CD4-positive, alpha-beta T cell treated with Interleukin-17A for 4 hours (primary cell): ENCODE measurements at places on chromosomes 6 and 20.

GRCh38 chr6:23036406-23036983, 467.1 kb downstream of the HDGFL1 start:
- DNase-seq, result no peak

DNA sequence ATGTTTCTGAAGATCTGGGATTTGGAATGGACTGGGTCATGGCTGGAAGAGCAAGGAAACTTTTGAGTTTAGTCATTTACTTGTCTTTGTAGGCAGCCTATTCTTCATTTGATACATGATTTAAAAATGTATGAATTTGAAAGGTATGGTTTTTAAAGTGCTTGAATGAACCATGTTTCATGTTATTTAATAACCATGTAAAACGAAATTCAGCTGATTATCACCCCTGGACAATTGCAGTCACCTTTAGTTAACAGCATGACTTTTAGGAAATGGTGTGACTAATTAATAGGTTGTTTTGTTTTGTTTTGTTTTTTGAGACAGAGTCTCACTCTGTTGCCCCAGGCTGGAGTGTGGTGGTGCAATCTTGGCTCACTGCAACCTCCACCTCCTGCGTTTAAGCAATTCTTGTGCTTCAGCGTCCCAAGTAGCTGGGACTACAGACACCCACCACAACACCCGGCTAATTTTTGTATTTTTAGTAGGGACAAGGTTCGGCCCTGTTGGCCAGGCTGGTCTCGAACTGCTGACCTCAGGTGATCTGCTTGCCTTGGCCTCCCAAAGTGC, 2.1 kb downstream of the STX11 start:
- no peak for DNase-seq

DNA sequence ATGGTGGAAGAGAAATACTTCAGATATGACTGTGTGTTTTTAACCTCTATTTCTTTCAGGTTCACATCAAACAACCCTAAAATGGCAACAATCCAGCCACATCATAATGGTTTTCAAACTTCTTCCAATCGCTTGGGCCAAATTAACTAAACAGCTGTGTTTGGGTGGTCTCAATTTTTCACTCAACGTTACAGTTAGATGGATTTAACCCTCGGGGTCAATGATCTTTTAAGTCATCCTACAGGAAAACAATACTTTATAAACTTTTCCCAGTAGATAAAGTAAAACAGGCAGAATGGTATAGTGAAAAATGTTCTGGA, 60.4 kb downstream of the EPB41L2 start:
- DNase-seq, result no peak

GRCh38 chr20:46176739-46177378, 58.7 kb downstream of the CD40 start:
- no peak for DNase-seq

DNA sequence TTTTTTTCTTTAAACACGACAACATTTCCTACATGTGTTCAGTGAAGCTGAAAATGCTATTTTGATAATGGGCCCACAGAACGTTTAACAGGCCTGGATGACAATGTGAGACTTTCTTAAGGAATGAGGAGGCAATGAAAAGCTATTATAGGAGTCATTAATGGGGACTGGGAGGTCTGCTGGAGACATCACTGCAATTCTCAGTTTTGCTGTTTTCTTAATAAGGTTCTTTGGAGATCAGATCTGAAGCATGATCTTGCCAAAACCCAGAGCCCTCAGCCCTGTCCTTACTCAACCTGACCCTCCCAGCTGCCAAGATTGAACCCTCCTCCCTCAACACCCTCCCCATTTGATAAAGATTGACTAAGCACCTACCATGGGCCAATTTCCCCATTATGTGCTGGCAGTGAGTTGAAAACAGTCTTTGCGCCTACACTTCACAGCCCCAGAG, 353.1 kb downstream of the MAFB start:
- no peak for DNase-seq

GRCh38 chr6:158417760-158418098, 105.5 kb downstream of the TULP4 start:
- no peak for DNase-seq

GRCh38 chr6:169320013-169320412, 66.4 kb upstream of the THBS2 start:
- no peak for DNase-seq

- no peak for DNase-seq
These were observed 4.5 kb upstream of the GPSM3 start for GRCh38 chr6:32196682-32197616.

GRCh38 chr6:10417681-10418104, 2.8 kb upstream of the TFAP2A start:
- DNase-seq, result no peak

GRCh38 chr6:83518816-83519480, 6.6 kb downstream of the PRSS35 start:
- DNase-seq, result no peak

- DNase-seq, result no peak
These were observed 168.1 kb upstream of the THBS2 start for GRCh38 chr6:169421586-169422264.

DNA sequence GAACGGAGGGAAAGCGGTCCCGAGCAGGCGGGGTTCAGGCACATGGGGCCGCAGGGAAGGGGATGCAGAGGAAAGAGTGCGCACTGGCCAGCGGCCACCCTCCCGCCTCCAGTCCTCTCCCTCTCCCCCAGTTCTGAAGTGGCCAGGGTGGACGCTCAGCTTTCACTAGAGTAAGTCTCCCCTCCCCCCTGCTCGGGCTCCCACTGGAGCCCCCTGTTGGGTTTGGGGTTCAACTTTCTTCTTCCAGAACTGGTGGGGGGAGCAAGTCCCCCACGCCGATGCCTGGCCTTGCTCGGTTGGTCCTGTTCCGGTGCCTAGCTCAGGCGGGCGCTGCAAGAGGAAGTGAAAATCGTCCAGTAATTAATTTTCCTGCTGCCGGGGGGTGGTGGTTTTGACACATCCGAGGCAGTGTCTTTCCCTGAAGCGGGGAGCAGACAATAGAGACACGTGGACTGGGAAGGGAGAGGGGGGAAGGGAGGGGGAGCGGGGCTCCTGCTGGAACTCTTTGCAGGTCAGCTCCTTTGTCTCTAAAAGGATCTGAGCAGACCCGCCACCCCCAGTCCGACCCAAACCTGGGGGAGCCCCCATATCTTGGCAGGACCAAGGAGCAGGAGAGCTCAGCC, 824 bp upstream of the SCRT2 start:
- DNase-seq, result no peak

GRCh38 chr20:47126709-47127108, 229.8 kb downstream of the ZMYND8 start:
- DNase-seq, result no peak

DNA sequence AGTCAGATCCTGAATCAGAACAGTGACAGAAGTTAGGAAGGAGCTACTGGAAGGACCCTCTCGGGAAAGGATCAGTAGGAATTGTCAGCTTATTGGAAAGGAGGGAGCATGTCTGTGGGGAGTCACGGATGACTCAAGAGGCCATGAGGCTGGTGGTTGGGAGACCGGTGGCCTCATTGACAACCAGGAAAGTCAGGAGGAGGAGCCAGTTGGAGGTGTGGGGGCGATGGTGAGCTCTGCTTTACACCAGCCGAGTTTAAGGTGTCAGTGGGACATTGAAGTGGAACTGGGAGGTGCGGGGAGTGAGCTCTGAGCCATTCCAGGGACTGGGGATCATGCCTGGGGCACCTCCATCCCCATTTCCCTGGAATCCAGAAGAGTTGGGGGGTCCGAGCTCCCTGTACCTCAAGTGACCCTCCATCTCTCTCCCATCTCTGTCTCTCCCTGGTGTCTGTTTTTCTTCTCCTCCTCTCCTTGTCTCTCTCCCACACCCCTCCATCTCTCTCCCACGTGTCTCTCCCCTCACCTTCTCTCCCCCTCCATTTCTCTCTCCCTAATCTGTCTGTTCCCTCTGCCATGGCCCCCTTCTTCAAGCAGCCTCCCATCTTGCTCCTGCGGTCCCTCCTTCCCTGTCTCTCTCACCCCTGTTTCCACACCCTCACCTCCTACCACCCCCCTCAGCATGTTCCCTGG, 14.3 kb upstream of the ZBTB9 start:
- DNase-seq, result no peak
